ENCODE measurements at places on chromosomes 16 and 17.

GRCh38 chr16:4917117-4917516 lies 19.8 kb downstream of the PPL start:
- DNase-seq: no peak

- DNase-seq: no peak
These were observed 3.8 kb downstream of the TBC1D10B start for GRCh38 chr16:30366511-30366910.

- no peak for DNase-seq
These were observed 52.1 kb downstream of the NDEL1 start for GRCh38 chr17:8487743-8488142.

DNA sequence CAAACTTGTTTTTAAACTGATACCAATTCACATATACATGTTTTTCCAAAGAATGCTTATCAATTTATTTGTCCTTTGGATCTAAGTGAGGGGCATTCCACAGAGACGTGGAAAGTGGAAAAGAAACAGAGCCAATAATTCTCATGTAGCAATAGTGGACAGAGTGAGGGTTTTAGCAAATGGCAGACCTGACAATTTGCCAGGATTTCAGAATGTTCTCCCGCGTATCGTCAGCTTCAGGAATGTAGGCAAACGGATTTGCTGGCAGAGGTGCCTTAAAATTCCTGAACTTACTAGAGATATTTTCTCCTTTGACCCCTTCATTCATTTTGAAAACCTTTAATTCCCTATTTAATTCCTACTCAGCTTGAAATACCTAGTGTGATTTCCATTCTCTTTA lies 193.4 kb upstream of the CPHXL start:
- no peak for DNase-seq

DNA sequence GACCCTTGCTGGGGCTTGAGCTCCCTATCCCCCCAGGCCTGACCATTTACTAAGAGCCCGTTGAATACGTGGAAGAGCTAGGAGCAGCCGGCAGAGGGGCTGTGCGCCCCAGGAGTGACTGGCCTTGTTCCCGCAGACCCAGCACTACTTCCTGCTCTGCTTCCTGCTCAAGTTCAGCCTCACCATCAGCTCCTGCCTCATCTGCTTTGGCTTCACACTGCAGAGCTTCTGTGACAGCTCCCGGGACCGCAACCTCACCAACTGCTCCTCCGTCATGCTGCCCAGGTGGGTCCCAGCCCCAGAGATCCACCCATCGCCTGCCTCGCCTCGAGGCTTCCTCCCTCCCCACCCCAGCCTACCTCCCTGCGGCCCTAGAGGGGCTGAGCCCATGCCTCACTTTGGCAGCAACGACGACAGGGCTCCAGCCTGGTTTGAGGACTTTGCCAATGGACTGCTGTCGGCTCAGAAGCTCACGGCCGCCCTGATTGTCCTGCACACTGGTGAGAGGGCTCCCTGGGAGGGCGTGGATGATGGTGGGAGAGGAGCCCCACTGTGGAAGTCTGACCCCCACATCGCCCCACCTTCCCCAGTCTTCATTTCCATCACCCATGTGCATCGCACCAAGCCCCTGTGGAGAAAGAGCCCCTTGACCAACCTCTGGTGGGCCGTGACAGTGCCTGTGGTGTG lies 17.2 kb downstream of the CASKIN2 start:
- DNase-seq: no peak

DNA sequence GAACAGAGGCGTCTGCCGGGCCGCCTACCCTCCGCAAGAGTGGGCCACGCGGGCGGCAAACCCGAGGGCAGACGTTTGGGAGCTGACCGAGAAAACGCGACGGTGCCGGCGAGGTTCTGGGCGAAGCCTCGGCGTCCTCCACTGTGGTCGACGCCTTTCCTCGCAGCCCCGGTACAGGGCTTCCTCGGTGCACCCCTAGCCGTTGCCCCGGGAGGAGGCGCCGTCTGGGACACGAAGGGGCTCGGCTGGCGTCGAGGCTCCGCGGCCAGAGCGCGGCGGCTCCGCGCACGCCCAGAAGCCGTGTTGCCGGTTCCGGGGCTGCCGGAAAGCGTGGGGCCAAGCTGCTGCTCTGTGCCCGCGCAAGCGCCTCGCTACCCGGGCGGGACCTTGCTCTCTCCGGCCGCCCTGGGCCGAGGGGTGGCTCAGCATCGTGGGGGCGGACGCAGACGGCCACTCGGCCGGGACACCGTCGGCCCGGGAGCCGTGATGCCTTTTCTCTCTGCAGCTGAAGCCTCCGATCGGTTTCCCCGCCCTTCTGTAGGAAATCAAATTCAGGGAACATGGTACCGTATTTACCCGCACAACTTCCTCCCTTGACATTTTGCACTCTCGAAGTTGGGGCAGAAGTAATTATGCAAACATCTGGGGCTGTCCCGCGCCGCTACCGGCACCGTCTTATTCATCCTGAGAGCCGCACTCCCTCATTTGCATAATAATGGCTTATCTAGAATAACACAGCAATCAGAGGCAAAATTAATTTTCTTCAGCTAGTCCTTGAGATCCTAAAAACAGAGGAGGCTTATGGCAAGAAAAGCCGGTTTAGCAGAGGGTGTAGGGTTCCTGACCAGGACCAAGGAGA lies 7.3 kb upstream of the CBX8 start:
- DNase-seq: peak; percentile 23

GRCh38 chr17:8275421-8276290 lies 12.8 kb upstream of the RANGRF start:
- DNase-seq: no peak

GRCh38 chr16:88442383-88442726 lies 10.7 kb upstream of the ZFPM1 start:
- no peak for DNase-seq

DNA sequence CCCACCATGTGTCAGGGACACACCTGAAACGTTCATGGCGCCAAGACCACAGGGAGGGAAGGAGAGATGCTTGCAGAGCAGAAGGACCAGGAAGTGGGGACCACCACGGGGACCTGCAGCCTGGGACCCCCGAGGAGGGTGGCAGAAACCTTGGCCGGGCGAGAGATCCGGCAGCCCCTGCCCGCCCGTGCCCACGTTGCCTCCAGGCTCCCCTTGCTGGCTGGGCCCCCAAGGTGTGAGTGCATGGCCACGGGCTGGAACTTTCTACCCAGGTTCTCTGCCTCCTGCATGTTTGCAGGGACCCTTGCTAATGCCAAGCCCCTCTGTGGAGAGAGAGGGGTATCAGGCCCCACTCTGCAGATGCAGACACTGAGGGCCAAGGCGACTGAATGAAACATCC lies 50.4 kb downstream of the USP22 start:
- no peak for DNase-seq

DNA sequence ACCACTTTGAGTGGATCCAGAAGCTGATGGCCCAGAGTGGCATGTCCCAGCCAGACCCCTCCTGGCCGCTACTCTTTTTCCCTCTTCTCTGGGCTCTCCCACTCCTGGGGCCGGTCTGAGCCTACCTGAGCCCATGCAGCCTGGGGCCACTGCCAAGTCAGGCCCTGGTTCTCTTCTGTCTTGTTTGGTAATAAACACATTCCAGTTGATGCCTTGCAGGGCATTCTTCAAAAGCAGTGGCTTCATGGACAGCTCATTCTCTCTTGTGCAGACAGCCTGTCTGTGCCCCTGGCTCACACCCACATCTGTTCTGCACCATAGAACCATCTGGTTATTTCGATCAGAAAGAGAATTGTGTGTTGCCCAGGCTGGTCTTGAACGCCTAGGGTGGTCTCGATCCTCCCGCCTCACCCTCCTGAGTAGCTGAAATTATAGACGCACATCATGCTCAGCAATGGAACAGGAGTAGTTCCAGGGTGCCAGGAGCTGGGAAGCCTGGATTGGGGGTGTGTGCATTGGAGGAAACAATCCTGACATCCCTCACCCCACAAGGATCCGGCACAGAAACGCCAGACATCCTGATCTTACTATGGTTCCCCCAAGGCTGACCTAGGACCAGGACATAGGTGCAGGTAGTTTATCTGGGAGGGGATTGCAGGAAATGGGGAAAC lies 4.6 kb downstream of the PRSS21 start:
- no peak for DNase-seq

GRCh38 chr17:7887038-7887481 lies 1.5 kb upstream of the CHD3 start:
- DNase-seq: no peak

- no peak for DNase-seq
These were observed 82.9 kb upstream of the FOXF1 start for GRCh38 chr16:86427433-86427851.

DNA sequence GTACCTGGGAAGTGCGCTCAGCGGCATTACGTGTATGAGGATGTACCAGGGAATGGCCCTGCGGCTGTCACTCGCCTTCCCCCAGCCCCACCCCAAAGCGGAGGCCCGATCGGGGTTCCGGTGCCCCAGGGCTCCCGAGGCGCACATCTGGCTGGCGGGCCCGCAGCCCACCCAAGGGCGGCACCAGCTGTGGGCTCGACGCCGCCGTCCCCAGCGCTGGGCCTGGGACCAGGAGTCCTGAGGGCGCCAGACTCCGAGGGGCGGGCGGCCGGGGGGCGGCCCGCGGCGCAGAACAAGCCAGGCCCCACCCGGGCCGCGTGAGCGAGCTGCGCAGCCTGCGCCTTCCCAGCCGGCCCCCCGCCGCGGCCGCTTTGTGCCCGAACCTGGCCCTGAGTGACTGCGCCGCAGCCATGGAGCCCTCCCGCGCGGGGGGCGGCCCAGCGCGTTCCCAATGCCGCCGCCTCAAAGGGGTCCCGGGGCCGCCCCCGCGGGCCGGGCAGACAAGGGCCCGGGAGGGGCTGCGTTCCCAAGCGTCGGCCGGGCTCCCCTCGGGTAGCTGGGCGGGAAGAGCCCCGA lies 17.4 kb downstream of the ZNF423 start:
- DNase-seq: no peak

- DNase-seq: no peak
These were observed 4.8 kb downstream of the SCGB1C2 start for GRCh38 chr17:142102-142661.

DNA sequence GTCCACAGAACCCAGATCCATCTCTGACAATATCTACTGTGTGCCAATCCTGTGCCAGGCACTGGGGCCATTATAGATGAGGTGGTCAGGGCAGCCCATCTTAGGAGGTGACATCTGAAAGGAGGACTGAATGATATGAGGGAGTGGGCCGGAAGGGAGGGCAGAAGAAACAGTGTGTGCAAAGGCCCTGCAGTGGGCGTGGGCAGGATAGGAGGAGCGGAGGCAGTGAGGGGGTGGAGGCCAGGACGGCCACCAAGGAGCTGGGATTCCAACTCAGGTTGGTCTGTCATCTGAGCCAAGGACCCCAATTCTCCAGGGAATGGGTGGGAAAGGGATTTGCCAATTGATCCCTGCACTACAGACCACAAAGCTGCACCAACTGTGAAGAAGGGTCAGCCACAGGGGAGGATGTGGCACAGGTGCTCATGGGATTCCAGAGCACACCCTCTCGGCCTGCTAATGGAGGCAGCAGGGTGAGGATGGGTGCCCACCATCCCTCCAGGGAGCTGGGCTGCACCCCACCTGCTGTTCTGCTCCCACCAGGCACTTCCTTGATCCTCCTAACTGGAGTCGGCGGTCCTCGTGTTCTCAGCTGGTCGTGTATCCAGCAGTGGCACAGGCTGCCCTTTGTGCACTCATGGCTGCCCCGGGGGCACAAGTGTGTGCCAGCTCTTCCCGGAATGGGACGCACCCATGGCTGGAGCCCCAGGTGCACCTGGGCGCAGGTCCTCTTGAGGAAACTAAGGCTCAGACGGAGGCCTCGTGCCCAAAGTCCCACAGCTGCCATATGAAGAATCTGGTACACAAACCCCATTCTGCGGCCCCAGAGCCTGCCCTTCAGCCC lies 9.6 kb downstream of the SREBF1 start:
- no peak for DNase-seq

GRCh38 chr17:61007980-61008379 lies 330.3 kb downstream of the BCAS3 start:
- DNase-seq: no peak

GRCh38 chr16:3577302-3577752 lies at the start of gene NLRC3:
Gene NLRC3 (minus strand): TSS chr16:3577403. CDS start chr16:3565036, 12,367 bp downstream.
- no peak for DNase-seq

GRCh38 chr16:3021449-3022207 lies 1.5 kb downstream of the TNFRSF12A start:
- peak; percentile 25 for DNase-seq

DNA sequence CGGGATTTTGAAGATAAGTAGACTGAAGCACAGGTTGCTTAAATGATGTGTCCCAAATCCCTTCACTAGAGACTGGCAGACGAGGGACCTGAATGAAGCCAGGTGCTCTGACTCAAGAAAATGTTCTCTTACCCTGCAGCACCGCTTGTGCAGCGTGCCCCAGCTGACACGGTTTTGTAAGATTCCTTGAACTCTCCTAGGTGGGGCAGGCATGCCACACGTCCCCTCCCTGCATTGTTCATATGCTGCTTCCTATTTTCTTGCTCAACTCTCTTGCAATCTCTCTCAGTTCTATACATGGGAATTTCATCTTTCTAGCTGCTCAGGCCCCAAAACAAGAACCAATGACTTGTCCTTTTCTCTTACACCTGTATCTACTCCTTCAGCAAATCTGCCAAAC lies 22.1 kb upstream of the HNF1B start:
- no peak for DNase-seq

DNA sequence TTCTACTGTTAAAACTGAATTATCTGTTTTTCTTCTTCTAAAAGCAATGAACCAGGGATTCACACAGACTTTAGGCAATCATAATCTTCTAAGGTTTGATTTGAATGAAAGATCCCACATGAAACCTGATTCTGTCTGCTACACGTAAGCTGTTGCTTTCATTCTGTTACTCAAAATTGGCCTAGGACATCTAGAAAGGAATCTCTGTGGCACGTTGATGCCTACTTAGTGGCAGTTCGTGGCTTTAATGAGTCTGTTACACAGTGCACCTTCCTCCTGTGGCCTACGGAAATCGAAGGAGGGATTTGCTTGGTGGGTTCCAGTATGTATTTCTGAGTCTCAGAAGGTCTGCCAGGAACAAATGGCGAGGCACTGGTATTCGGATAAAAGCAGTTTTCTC lies 489.4 kb upstream of the HSBP1 start:
- DNase-seq: no peak

DNA sequence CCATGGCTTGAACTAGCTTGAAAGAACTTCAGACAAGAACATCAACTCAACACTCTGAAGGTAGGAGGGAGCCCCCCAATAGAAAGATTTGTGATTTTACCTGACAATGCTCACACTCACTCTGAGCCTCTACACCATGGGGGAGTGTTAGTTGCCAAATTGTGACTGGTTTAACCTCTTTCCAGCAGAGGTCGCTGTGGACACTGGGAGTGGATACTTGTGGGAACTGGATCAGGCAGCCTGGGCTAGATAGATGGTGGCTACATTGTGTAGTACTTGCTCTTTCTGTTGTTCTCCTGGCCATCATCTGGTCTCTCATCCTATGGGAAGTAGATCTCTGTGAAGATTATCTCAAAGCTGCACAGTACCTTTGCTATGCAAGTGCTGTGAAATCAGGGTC lies 2.9 kb downstream of the SMPD3 start:
- DNase-seq: no peak

- no peak for DNase-seq
These were observed 469.6 kb upstream of the HSBP1 start for GRCh38 chr16:83338138-83338537.
